ENCODE measurements at places on chromosomes 3 and 15.

DNA sequence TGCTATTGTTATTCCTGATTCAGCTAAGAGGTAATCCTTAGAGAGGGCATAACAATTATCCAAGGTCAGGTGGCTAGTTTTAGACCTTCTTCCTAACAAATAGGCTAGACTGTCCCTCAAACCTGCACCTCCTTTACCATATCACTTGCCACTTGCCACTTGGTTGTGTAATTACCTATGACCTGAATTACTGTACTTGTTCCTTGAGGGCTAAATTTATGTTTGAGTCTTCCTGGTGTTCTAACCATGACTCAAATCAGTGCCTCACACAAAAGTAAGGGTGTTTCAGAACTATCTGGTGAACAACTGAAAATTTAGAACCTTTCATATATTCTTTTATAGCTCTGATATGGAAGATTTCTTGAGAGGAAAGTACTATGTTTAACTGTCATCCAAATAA, 365.8 kb upstream of the SEMA6D start:
- no peak for DNase-seq

- DNase-seq = no peak
Observed at GRCh38 chr3:39528844-39529243, 61.4 kb downstream of the MOBP start.

- DNase-seq = peak; percentile 38
Observed at GRCh38 chr15:85168642-85169173, 187.1 kb downstream of the PDE8A start.

DNA sequence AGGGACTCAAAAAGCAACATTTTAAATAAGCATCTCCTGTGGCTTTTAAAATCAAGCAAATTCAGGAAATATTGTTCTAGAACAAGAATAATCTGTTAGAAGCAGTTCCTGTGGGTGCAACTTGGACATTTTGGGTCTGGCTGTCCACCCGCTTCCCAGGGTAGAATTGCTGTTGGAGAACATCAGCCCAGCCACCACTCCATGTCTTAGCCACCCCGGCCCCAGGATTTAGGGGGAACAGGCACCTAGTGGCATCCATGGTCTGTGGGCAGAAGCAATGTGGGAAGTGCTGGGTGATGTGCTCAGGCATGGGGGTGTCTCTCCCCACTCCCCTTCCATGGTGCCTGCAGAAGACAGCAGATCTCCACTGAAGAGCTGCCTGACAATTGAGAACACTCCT, 162.6 kb downstream of the KLF13 start:
- DNase-seq = no peak

Data from HuH-7.5 (cell line).